ENCODE measurements at places on chromosomes 3 and 15.

DNA sequence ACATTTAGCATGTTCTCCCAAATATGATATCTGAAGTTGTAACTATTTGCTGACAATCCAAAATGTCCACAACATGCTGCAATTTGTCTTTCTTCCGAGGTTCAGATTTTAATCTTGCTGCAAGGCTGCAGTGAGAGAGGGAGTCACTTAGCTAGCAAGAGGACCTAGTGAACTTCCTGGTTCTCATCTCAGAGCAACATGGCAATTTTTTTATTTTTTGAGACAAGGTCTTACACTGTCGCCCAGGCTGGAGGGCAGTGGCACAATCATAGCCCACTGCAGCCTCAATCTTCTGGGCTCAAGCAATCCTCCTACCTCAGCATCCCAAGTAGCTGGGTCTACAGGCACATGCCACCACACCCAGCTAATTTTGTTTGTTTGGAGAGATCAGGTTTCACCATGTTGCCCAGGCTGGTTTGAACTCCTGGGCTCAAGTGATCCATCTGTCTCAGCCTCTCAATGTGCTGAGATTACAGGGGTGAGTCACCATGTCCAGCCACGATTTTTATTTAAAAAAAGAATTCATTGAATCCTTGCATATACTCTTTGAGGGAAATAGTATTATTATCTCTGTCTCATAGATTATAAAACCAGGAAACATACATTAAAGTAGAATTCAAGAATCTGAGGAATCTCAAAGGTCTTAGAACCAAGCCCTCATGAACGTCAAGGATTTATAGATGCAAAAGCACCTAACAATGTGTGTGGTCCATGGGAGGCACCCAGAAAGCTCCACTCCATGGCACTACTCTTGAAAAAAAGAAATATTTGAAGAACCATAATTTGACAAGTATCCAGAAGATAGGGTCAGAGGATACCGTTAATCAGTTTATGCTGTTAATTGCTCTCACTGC, 9.1 kb downstream of the HDC start:
- DNase-seq, result peak; percentile 48

GRCh38 chr3:188421151-188421821, 267.3 kb downstream of the LPP start:
- DNase-seq, result no peak

DNA sequence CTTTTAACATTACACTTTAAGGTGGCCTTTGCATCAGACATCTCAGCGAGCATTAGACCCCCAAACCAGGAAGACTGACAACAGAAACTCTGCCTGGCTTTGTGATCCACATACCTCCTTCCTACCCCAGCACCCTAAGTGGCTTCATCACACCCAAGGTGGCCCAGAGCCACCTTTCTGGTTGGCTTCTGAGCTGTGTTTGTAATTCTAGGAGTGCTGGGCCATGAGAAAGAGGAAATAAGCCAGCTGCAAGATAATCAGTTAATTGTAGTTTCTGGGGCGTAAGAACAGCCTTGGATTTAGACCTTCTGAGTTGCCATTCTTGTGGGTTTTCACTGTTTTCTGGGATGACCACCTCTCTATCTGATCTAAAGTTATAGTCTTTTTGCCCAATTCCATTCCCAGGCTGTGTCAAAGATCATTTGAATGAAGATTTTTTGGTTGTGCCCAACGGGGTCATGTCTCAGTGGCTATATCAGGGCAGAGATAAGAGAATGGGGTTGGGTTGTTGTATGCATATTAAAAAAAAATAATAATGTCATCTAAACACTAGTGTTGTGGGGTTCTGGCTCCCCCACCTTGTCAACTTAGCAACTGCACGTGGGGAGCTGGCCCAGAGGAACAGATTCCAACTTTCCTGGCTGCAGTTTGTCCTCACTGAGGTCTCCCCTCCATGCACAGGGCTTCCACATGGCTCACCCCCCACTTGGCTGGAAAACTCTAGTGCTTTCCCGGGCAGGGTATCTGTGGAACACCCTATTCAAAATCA, 234.8 kb upstream of the WNT5A start:
- DNase-seq, result peak; percentile 8

DNA sequence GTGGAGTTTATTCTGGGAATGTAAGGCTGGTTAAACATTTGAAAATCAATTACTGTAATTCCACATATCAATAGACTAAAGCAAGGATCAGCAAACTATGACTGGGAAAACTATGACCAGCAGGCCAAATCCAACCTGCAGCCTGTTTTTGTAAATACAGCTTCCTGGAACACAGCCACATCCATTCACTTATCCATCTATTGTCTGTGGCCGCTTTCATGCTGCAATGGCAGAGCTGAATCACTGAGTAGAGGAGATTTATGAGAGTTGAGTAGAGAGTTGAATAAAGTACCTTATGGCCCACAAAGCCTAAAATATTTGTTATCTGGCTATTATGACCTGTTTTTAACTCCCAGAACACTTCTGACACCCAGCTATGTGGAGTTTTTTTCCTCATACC, 12.2 kb downstream of the MYLK start:
- DNase-seq, result no peak

GRCh38 chr15:71679793-71680353, 130.5 kb upstream of the NR2E3 start:
- peak; percentile 35 for DNase-seq

- DNase-seq, result no peak
Observed at GRCh38 chr15:91919014-91919534, 65.6 kb downstream of the SLCO3A1 start.

DNA sequence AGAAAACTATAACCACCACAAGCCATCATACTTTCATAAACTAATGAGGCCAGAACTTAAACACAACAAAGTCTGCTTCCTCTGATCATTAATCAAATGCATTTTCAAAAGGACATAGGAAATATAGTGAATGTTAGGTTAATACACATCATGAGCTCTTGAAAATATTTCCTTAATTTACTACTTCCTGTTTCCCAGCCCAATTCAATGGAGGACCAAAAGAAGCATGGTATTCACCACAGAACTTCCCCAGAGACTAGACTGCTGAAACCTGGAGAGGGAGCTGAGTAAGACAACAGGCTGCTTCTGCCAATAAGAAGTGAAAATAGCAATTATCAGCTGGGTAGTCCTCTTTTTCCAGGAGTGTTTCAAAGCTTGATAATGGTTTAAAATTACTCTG, 250.3 kb downstream of the ULK4 start:
- DNase-seq, result peak; percentile 15

DNA sequence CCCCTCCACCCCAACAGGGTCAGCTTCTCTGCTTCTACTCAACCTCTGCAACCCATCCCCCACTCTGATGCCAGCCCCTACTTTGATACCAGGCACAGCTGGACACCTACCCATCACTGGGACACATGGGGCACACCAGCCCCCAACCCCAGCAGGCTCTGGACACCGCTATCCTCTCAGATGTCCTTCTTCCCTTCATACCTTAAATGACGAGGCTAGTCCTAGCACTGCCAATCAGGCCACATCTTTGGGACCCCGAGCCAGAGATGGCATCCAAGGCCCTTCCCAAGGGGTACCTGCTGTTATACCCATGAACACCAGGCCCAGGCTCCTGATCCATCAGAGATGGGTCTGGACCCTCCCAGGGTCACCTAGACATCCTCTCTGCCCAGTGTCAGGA, 10.6 kb downstream of the POC1A start:
- DNase-seq, result no peak
